Anterior cingulate cortex (tissue), 58 donors: ENCODE measurements at places on chromosomes 13 and 19.

DNA sequence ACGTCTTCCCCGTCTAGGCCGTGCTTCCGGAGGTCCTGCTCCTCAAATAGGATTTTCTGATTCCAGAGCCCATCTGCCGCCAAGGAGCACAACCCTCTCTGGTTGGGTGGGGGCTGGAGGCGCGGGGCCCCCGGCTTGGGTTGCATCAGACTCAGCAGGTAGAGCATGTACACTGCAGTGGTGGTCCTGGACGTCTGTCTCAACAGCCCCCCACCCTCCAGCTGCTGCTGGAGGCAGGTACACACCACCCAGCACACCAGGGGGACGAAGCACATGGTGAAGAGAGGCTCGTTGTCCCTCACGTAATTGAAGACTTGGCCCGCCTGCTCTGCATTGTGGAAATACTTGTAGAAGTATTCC lies 13.9 kb downstream of the NLRP12 start:
- no peak for DNase-seq

DNA sequence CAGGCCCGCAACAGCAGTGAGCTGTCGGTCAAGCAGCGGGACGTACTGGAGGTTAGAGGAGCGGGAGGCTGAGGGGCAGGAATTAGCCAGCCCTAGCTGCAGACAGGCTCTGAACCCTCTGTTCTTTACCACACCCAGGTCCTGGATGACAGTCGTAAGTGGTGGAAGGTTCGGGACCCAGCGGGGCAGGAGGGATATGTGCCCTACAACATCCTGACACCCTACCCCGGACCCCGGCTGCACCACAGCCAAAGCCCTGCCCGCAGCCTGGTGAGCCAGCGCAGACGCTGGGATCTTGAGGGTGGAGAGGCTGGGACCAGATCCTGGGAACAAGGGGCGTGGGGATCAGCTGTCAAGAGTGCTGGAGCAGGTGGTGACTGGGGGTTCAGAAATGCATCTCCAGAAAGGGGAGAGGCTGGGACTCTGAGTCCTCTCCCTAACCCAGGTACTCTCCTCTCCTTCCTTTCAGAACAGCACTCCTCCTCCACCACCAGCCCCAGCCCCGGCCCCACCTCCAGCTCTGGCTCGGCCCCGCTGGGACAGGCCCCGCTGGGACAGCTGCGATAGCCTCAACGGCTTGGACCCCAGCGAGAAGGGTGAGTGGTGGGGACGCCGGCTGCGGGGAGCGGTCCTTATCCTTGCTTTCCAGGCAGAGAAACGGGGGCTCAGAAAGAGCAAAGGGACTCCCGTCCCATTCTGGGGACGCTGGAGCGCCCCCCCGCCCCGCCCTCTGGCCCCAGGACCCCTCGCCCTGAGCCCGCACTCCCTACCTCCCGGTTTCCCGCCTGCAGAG lies 10.4 kb downstream of the EPS8L1 start:
- no peak for DNase-seq

- no peak for DNase-seq
Observed at GRCh38 chr13:78024996-78025395, 106.4 kb upstream of the EDNRB start.

DNA sequence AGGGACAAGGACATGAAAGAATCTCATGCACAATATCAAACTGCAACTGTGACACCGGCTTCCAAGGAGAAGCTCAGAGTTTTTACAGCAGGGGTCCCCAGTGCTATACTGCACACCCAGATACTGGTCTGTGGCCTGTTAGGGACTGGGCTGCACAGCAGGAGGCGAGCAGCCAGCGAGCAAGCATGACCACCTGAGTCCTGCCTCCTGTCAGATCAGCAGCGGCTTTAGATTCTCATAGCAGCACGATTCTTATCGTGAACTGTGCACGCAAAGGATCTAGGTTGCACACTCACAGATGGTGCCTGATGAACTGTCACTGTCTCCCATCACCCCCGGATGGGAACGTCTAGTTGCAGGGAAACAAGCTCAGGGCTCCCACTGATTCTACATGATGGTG lies 13.1 kb upstream of the CD22 start:
- DNase-seq: no peak

DNA sequence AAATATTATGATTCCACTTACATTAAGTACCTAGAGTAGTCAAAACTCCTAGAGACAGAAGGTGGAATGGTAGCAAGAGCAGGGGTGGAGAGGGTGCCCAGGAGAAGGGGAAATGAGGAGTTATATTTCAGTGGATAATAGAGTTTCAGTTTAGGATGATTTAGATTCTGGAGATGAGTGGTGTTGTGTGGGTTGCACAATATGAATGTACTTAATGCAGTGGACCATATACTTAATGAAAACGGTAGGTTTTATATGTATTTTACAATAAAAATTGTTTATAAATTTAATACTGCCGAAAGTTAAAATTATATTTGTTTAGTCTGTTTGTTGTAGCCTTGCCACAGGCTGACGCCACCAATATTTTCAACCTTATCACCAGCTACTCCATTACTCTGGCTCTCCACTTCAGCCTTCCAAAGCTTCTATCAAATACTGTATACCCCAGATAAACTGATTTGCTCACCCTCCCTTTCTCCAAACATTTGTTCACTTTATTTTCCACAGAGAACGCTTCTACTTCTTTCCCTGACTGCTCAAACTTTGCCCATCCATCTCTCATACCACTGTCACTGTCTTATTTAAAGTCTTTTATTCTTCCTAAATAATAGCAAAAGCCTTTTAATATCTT lies 1.4 kb upstream of the RBM26 start:
- DNase-seq: no peak

- DNase-seq: peak; percentile 22
Observed at GRCh38 chr19:1853295-1854038, 5.2 kb upstream of the REXO1 start.

DNA sequence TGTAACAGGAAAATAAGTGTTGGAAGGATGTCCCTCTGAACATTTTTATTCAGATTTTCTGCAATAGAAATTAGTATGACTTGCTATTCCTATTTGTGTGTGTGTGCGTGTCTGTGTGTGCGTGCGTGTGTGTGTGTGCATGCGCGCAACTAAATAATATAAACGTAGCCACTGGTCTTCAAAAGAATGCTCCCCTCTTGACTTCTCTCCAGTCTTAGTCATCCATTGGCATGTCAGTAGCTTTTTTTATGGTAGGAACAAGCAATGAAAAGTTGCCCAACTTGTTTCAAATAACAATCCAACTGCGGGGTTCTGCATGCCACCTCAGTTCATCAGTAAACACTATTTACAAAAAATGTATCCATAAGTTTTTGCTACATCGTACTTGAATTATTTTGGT lies 249.6 kb downstream of the GPC6 start:
- DNase-seq: no peak

- no peak for DNase-seq
Observed at GRCh38 chr19:49997709-49998108, 27.5 kb downstream of the VRK3 start.

- DNase-seq: no peak
Observed at GRCh38 chr19:850221-850978, 1.7 kb upstream of the ELANE start.

DNA sequence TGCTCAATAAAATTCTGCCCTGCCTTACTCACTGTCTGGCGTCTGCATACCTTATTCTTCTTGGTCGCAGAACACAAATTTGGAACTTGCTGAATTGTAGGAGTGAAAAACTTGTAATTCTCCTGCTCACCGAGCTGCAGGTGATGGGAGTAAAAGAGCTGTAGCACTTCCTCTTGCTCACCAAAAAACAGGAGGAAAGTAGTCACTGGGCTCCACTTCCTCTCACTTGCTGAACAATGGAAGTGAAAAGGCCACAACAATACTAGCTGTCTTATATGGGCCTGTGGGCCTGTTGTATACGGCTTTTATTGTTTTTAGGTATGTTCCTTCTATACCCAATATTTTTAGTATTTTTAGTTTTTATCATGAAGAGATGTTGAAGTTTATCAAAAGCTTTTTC lies 978.7 kb downstream of the SLITRK5 start:
- DNase-seq: no peak

DNA sequence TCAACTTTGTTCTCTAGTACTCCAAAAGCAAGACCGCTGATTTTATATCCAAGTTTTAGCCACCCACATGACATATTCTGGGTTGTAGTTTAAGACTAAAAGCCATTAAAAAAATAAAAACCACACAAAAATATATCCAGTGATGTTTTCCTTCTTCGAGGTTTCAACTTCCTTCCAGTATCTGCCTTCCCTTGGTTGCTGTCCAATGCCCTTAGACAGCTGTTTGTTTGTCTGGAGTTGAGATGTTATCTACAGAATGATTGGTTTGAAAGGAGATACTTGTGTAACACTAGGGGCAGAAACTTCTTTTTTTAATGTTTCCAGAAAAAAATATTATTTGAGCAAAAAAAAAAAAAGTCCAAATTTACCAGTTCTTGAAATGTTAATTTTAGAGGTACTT lies 591.5 kb upstream of the PCDH9 start:
- DNase-seq: no peak

GRCh38 chr13:84985860-84986259 lies 813.4 kb downstream of the SLITRK6 start:
- no peak for DNase-seq

GRCh38 chr19:57712222-57712621 lies 3.2 kb upstream of the ZNF154 start:
- DNase-seq: no peak
